ENCODE measurements at places on chromosomes 6 and 20.

DNA sequence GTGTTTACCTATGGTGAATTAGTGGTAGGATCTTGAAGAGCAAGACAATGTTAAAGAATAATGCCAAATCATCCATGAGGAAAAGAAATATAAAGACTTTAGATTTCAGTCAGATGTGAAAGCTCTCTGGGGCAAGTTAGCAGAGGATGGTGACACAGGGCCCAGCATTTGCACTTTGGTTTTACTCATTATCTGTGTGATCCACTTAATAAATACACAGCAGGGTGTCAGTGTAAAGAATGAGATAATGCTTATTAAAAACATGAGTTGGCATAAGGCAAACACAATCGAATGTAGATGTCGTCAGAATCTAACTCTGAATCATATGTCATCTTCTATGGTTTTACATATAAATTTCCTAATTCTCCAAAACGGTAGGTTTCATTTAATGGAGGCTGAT lies 130.4 kb upstream of the PREP start:
- no peak for DNase-seq

DNA sequence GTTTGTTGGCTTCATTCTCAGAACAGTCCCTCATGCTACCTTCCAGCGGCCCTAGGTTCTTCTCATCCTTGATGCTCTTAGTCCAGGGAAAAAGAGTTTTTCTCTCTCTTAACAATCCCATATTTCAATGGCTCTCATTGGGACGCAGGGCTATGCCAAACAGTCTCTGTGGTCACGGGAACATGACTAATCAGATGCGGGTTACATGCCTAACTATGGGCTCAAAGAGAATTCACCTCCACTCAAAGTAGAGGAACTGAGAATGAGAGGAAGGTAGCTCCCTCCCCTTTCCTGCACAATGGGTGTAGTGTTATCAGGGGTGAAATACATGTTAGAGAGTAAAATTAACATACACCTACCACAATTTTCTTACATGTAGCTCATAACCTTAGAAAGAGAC lies 18.1 kb upstream of the ATRN start:
- DNase-seq = no peak

- DNase-seq = no peak
These were observed 12.9 kb upstream of the SLC9A8 start for GRCh38 chr20:49799698-49800097.

DNA sequence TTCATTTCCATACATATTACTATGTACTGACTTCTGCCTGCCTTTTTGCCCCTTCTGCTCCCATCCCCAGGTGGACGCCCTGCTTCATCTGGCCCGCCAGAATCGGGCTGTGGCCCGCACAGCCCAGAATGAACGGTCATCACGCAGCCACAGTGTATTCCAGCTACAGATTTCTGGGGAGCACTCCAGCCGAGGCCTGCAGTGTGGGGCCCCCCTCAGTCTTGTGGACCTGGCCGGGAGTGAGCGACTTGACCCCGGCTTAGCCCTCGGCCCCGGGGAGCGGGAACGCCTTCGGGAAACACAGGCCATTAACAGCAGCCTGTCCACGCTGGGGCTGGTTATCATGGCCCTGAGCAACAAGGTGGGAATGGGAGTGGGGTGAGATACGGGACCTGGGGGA lies 4.7 kb upstream of the PHF1 start:
- DNase-seq = no peak

- DNase-seq = no peak
These were observed 454.6 kb upstream of the EYS start for GRCh38 chr6:66161546-66162108.

DNA sequence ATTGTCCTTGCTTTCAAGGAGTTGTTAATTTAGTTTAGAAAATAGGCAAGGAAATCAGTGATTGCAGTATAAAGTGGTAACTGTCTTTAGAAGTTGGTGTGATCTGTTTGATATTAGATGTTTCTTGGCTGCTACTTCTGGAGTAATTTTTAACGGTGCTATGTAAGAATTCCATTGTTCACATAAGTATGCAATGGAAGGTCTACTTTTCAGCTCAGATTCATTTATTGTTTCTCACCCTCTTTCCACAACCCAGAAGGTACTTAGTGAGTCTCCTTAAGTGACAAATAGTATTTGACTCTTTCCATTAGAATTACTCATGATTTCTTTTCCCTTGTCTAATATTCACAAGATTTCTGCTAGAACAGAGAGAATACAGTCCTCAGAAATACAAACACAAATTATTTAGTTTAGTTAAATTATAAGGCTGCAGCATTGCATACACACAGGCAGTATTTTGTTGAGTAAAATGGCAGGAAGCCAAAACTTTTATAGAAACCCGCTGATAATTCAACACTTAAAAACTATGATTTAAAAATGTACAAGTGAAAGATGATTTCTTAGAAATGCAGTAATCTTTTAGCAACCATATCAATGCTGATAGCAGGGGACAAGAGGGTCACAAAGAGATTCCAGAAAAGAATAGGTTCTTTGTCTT lies 554.3 kb downstream of the CD109 start:
- no peak for DNase-seq

- no peak for DNase-seq
These were observed 24.6 kb downstream of the SPATA2 start for GRCh38 chr20:49890471-49891361.

GRCh38 chr6:105428342-105428957 lies 25.6 kb upstream of the PREP start:
- DNase-seq = no peak

DNA sequence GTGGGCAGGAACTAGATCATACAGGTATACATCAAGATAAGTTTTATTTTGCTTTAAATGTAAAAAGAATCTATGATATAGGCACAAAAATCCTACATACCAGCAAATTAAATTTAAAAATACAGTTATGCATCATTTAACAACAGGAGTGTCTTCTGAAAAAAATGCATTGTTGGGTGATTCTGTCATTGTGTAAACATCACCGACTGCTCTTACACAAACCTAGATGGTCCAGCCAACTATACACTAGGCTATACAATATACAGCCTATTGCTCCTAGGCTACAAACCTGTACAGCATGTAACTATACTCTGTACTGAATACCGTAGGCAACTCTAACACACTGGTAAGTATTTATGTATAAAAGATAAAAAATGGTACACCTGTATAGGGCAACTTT lies 139.4 kb downstream of the RNGTT start:
- DNase-seq = no peak

DNA sequence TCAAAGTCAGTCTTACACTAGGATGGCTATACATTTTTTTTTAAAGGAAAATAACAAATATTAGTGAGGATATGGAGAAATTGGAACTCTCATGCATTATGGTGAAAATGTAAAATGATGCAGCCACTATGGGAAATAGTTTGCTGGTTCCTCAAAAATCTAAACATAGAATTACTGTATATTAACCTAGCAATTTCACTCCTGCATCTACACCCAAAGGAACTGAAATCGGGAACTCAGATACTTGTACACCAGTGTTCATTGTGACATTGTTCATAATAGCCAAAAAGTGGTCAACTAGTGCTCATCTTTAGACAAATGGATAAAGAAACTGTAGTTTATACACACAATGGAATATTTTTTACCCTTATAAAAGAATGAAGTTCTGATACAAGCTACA lies 110.7 kb downstream of the UTRN start:
- DNase-seq = no peak

- no peak for DNase-seq
These were observed 66.7 kb downstream of the VEGFA start for GRCh38 chr6:43836507-43837240.

- DNase-seq = no peak
These were observed 9.2 kb upstream of the VSTM2L start for GRCh38 chr20:37893566-37894241.

- DNase-seq = no peak
These were observed 51.0 kb downstream of the SSR1 start for GRCh38 chr6:7261852-7262461.

DNA sequence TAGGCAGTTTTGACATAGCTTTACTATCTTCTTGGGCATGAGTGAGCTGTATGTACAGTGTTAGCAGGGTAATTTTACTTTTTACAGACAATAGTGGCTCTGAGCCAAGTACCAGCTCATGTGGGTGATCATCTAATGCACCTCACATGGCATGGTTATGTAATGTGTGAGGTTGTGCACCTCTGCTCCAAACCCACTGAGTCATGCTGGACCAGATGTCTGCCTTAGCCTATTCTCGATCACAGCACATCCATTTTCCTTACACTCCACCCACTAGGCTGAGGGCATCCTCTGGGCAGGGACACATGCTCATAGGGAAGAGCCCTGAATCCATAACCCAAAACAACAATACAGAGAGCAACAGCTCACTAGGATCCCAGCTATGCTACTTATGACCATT lies 71.6 kb upstream of the FBXL4 start:
- DNase-seq = no peak

DNA sequence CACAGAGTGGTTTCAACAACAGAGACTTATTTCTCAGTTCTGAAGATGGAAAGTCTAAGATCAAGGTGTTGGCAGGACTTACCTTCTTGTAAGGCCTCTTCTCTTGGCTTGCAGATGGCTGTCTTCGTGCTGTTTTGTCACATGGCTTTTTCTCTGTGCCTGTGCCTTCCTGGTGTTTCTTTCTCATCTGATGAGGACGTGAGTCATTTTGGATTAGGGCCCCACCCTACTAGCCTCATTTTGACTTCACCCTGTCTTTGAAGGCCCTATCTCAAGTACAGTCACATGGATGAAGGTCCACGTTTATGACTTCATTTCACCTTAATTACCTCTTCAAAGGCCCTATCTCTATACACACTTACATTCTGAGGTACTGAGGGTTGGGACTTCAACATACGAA lies 41.4 kb upstream of the LAMA2 start:
- no peak for DNase-seq

GRCh38 chr6:42389736-42390135 lies 62.0 kb downstream of the TRERF1 start:
- no peak for DNase-seq

GRCh38 chr6:149566410-149567193 lies 427 bp downstream of the GINM1 start:
- DNase-seq = peak; percentile 51

DNA sequence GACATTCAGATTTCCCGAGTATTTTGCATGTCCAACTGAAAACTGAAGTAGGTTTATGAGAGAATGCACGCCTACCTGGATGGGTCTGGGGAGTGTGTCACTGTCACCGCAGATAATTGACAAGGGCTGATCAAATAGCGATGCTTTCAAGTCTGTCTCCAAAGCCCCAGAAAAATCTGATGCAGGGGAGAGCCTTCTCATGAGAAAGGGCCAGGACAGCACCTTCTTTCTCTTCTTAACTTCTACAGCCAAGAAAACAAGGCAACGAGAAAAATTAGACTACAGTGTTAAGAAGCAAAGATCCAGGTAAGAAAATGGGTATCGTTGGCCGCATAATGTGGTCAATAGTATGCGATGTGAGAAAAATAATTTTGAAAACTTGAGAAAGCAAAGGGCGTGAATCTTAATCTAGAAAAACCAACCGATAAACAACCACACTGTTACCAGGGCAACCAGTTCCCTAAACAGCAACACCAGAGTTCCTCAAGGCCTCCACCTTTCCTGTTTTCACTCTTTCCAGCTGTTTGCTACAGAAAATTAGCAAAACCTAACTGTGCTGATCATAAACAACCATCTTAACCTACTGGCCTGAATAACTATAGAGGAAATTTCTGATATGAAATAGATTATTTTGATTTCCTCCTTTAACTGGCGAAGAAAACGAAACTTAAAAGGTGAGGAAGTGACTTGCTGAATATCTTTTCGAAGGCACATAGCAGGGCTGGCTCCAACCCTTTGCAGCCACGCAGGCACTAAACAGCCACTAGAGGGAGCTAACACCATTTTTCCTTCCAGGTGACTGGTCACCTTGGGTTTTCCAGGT lies 2.6 kb downstream of the TAGAP start:
- DNase-seq = peak; percentile 63

- DNase-seq = no peak
These were observed 13.2 kb downstream of the TJAP1 start for GRCh38 chr6:43490523-43490939.

- DNase-seq = peak; percentile 54
These were observed 10.0 kb downstream of the CITED2 start for GRCh38 chr6:139364302-139364981.

- no peak for DNase-seq
These were observed 97.9 kb downstream of the L3MBTL3 start for GRCh38 chr6:130116273-130116672.

GRCh38 chr6:157663261-157663660 lies 159.8 kb upstream of the SNX9 start:
- DNase-seq = no peak

DNA sequence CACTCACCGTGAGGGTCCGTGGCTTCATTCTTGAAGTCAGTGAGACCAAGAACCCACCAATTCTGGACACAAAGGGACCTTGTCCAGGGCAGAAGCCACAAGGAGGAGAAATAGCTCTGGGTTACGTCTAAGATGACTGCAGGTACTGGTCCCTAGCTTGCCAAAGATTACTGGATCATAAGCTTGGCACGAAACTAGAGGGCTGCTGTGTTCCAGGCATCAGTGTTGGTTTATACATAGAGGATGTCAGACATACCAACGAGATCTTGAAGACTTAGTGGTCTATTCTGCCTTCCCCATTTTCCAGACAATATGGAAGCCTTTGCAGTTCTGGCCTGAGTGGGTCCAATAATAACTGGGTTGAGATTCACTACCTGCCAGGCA lies 175.7 kb downstream of the TBX18 start:
- DNase-seq = no peak

DNA sequence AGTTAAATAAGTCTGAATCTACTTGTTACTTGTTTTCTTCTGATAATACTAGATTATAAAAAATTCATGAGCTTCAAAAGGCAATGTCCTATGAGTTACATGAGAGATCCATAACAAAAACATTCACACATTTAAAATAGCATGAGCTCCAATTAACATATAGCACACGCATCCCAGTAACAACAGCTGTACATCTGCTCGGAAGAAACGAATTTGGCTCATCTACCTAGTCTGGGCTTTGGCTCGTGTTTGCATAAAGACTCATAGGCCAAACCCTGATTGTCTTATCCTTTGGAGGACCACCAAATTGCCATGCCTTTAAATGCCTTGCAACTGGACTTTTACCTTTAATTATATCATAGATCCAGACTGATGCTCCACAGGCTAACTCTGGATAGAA lies 259.7 kb upstream of the CHD6 start:
- no peak for DNase-seq

DNA sequence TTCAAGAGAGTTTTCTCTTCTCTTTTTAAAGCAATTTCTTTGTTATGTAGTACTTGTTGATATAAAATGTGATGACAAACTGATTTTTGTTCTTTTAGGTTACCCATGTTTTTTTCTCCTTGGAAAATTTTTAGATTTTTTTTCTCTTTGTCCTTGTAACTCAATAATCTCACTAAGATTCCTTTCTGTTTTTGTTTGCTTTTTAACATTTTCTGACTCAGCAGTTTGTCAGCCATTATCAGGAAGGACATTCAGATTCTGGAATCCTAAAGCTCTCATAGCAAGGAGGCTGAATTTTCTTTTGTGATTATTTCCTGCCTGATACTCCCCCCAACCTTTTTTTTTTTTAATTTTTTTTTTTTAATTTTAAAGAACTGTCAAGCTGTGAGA lies 75.2 kb upstream of the CITED2 start:
- DNase-seq = no peak

DNA sequence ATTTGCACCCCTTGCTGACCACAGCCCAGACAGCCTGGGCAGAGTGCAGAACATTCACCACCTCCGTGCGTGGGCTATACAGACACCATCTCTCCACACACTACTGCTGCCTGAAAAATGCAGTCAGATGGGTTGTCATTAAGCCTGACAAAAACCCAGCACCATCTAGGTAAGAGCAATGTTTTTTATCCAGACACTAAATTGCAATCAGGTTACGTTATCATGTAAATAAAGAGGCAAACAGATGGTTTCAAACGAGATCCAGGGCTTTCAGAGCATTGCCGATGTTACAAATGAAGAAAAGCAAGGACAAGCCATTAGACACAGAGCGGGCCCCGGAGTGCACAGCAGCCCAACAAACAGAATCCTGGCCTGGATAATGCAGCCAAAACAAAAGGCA lies 269.6 kb downstream of the PKHD1 start:
- DNase-seq = no peak
